Sigmoid colon (tissue), 7 donors: ENCODE measurements at places on chromosomes 6 and 20. TPM values are rescaled to one million over a fixed set of nuclear protein-coding genes. Genes with fewer than 3 reads are reported as not detected.

DNA sequence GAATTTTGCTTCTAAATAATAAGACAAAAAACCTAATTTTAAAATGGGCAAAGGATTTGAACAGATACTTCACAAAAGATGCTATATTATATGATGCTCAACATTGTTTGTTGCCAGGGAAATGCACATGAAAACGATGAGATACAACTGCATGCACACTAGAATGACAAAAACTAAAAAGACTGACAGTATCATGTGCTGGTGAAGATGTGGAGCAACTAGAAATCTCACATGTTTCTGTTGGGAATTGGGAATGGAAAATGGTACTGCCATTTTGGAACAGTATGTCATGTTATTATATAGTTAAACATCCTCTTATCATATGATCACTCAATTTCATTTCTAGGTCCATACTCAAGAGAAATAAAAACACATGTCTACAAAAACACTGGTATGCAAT lies 13.4 kb upstream of the SNX9 start:
- no peaks in the 10 kb centered on the region for H3K4me1 ChIP-seq
- DNase-seq = no peak
- no peak overlapping the region for H3K4me3 ChIP-seq
- H3K27me3 ChIP-seq = no peaks in the 10 kb centered on the region
- H3K36me3 ChIP-seq = no peaks in the 10 kb centered on the region

GRCh38 chr20:59195316-59195993 lies 31.8 kb downstream of the ZNF831 start:
- peaks cover 21% of the 10 kb centered on the region for H3K27me3 ChIP-seq
- no peaks in the 10 kb centered on the region for H3K4me1 ChIP-seq
- H3K27ac ChIP-seq = no peak overlapping the region

GRCh38 chr20:13420625-13421024 lies 199.6 kb downstream of the ISM1 start:
- no peak overlapping the region for H3K4me3 ChIP-seq
- no peaks in the 10 kb centered on the region for H3K36me3 ChIP-seq
- H3K27ac ChIP-seq = no peak overlapping the region
- H3K27me3 ChIP-seq = no peaks in the 10 kb centered on the region
- H3K4me1 ChIP-seq = peaks cover 36% of the 10 kb centered on the region

- H3K36me3 ChIP-seq = no peaks in the 10 kb centered on the region
- H3K27ac ChIP-seq = no peak overlapping the region
- H3K27me3 ChIP-seq = no peaks in the 10 kb centered on the region
Observed at GRCh38 chr6:157770946-157771345, 52.1 kb upstream of the SNX9 start.

GRCh38 chr6:160247457-160247883 lies 11.2 kb downstream of the SLC22A2 start:
- H3K27me3 ChIP-seq = no peaks in the 10 kb centered on the region
- H3K36me3 ChIP-seq = no peaks in the 10 kb centered on the region
- no peak overlapping the region for H3K27ac ChIP-seq
- H3K4me3 ChIP-seq = no peak overlapping the region
- DNase-seq = no peak

DNA sequence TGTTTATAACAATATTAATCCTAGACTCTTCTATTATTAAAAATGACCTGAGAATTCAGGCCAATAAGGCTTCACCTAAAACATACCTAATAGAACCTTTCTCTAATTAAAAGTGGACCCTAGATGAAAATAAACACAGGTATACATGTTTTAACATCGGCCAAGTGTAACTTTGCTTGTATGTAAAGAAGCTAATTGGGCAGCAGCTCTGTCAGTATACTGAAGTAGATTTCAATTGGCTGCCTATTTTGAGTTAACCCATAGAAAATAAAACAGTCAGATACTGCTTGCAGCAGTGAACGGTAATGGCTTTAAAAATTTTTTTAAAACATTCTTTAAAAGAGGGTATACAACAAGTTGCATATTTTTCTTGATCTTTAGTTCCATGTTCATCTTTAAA lies 67.3 kb downstream of the PDSS2 start:
- DNase-seq = no peak
- no peak overlapping the region for H3K4me3 ChIP-seq
- no peaks in the 10 kb centered on the region for H3K36me3 ChIP-seq
- no peaks in the 10 kb centered on the region for H3K4me1 ChIP-seq
- no peaks in the 10 kb centered on the region for H3K27me3 ChIP-seq
- H3K27ac ChIP-seq = no peak overlapping the region

GRCh38 chr6:33279971-33280511 lies 3.1 kb downstream of the B3GALT4 start:
- H3K4me3 ChIP-seq = no peak overlapping the region
- H3K27me3 ChIP-seq = no peaks in the 10 kb centered on the region
- peaks cover 29% of the 10 kb centered on the region for H3K4me1 ChIP-seq
- DNase-seq = no peak
- H3K36me3 ChIP-seq = peaks cover 76% of the 10 kb centered on the region
- no peak overlapping the region for H3K27ac ChIP-seq

DNA sequence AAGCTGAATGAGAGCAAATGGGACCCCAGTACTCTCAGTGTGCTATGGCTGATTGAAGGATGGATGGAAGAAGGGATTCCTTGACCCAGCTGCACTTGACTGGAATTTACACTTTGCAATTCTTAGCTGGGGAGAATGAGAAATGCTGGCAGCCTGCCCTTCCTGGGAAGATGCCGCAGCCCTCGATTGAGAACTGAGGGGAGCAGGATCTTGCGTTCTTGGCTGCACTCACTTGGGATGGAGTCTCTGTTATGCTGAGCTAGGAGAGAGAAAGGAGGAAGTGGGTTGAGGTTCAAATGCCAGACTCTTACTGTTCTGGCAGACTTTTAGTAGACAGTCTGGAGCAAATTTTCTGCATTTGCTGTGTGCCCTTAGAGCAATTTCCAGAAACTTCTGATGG lies 221.2 kb downstream of the FNDC1 start:
- peak overlapping the region; percentile 40 for H3K27ac ChIP-seq
- H3K4me1 ChIP-seq = peaks cover 12% of the 10 kb centered on the region
- no peak overlapping the region for H3K4me3 ChIP-seq
- no peaks in the 10 kb centered on the region for H3K27me3 ChIP-seq
- no peaks in the 10 kb centered on the region for H3K36me3 ChIP-seq

- H3K36me3 ChIP-seq = no peaks in the 10 kb centered on the region
- no peak overlapping the region for H3K27ac ChIP-seq
- H3K27me3 ChIP-seq = no peaks in the 10 kb centered on the region
Observed at GRCh38 chr6:152472325-152472724, 164.8 kb downstream of the SYNE1 start.

- H3K27me3 ChIP-seq = no peaks in the 10 kb centered on the region
- H3K36me3 ChIP-seq = no peaks in the 10 kb centered on the region
- no peak overlapping the region for H3K4me3 ChIP-seq
- no peaks in the 10 kb centered on the region for H3K4me1 ChIP-seq
- H3K27ac ChIP-seq = no peak overlapping the region
Observed at GRCh38 chr6:95660544-95660943, 83.2 kb downstream of the MANEA start.

- H3K27me3 ChIP-seq = no peaks in the 10 kb centered on the region
- DNase-seq = no peak
- H3K36me3 ChIP-seq = no peaks in the 10 kb centered on the region
- H3K4me3 ChIP-seq = no peak overlapping the region
- no peaks in the 10 kb centered on the region for H3K4me1 ChIP-seq
- H3K27ac ChIP-seq = no peak overlapping the region
Observed at GRCh38 chr6:33604941-33605854, 15.9 kb upstream of the ITPR3 start.

GRCh38 chr6:138517635-138518034 lies 18.3 kb upstream of the NHSL1 start:
- peaks cover 1% of the 10 kb centered on the region for H3K4me1 ChIP-seq
- H3K4me3 ChIP-seq = no peak overlapping the region
- H3K36me3 ChIP-seq = no peaks in the 10 kb centered on the region
- H3K27ac ChIP-seq = no peak overlapping the region
- no peaks in the 10 kb centered on the region for H3K27me3 ChIP-seq

DNA sequence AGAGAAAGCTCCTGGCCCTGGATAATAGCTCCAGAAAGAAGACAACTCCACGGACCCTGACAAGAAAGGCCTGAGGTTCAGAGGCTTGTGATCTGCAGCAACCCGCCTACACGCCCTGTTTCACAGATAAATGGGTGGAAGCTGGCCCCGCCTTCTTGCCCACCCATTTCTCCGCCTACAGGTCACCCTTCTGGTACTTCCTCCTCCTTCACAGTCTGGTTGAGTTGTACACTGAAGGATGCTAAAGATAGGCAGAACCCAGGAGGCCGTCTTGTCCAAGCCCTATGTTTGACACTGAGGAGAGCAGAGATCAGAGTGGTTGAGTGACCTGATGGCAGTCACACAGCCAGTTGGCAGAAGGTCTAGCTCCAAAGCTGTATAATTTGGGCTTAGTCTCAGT lies 34.2 kb upstream of the MDGA1 start:
- H3K4me3 ChIP-seq = no peak overlapping the region
- no peaks in the 10 kb centered on the region for H3K4me1 ChIP-seq
- no peaks in the 10 kb centered on the region for H3K36me3 ChIP-seq
- H3K27me3 ChIP-seq = no peaks in the 10 kb centered on the region
- no peak for DNase-seq

GRCh38 chr6:132598473-132598872 lies 8.9 kb upstream of the TAAR5 start:
- no peaks in the 10 kb centered on the region for H3K4me1 ChIP-seq
- H3K27ac ChIP-seq = no peak overlapping the region
- no peak for DNase-seq
- no peak overlapping the region for H3K4me3 ChIP-seq
- no peaks in the 10 kb centered on the region for H3K36me3 ChIP-seq

DNA sequence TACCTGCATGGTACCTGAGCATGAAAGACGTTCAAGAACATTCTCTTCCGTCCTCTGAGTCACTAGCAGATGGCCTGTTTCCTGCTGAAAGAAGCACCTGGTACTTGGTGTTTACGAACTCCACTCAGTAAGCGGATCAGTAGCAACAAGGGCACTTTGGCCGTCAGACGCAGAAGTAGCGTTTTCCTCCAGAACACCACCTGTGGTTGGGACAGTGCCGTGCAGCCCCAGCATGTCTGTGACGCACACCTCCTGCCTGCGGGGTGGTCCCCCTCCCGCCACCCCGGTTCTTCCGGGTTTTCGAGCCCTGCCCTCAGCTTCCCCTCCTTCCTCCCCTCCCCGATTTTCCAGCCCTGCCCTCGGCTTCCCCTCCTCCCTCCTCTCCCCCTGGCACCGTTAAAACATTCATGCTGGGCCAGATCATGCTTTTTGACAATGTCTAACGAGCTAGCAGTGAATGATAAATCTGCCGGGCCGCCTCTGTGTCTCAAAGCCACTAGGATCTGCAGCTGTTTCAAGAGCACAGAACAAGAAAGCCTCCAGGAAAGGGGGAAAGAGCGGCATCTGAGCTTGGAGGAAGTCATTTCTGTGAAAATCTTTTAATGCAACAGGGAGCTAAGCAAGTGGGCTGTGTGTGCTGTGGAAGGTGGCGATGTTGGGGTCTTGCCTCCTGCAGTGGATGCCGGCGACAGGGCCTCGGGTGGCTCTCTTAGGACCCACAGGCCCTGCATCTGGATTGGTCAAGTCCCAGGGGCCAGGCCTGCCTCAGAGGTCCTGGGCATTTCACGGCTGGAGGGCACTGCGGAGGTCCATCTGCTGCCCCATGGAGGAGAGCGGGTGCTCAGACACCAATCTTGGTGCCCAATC lies 207.9 kb downstream of the ERMARD start:
- no peak overlapping the region for H3K4me3 ChIP-seq
- no peaks in the 10 kb centered on the region for H3K36me3 ChIP-seq
- H3K27ac ChIP-seq = no peak overlapping the region
- H3K27me3 ChIP-seq = peaks cover 5% of the 10 kb centered on the region
- peaks cover 8% of the 10 kb centered on the region for H3K4me1 ChIP-seq

DNA sequence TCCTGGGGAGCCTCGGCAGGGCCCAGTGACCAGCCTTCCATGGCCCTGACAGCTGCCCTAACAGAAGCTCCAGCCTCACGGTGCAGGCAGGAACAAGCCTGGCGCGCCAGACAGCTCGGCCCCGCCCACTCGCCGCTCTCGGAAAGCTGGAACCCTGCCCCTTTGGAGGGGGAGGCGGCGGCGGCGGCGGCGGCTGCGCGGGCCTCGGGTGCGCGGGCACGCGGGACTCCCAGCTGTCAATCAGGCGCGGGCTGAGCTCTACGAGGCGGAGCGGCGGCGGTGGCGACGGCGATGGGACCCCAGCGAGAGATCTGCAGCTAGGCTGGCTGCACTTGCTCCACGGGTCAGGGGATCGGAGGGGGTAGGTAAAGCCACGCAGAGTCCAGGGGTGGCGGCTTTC lies at the start of gene NRSN1:
TSS of gene NRSN1 (plus strand) at position 236 of the 400 bp plus-strand sequence. CDS start 8,113 bp downstream, outside the sequence.
- H3K36me3 ChIP-seq = no peaks in the 10 kb centered on the region
- peak within 1 kb of the TSS; percentile 12 for H3K4me3 ChIP-seq
- H3K4me1 ChIP-seq = no peaks in the 10 kb centered on the region
- peaks cover 16% of the 10 kb centered on the region for H3K27me3 ChIP-seq
- no peak within 1 kb of the TSS for H3K27ac ChIP-seq

DNA sequence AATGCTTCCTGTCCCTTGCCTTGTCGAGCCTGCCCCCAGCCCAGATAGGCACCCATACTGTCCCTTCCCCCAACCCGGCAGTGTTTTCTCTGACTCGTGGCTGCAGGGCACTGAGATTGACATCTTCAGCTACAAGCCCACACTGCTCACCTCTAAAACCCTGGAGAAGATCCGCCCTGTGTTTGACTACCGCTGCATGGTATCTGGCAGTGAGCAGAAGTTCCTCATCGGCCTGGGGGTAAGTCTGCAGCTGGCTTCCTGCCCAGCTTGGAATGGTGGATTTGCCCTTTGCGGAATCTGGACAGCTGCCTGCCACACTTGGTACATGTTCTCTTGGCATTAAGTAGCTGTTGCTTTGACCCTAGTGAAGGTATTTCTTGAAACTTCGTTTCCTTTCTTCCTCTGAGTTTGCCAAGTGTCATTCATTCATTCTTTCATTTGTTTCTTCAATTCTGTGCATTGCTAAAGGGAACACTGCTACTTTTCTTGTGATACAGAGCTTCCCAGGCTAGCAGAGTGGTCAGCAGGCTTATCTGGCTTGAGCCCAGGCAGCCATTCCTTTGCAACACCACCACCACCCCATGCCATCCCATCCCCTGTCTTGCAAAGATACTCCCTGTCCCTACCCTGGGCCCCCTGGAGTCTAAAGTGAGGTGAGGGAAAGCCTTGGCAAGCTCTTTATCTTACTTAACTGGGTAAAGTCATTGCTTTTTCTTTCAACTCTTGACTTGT lies 26.2 kb downstream of the CCDC167 start:
- H3K27me3 ChIP-seq = no peaks in the 10 kb centered on the region
- peak overlapping the region; percentile 51 for H3K27ac ChIP-seq
- no peak overlapping the region for H3K4me3 ChIP-seq
- H3K36me3 ChIP-seq = peaks cover 37% of the 10 kb centered on the region

- no peaks in the 10 kb centered on the region for H3K36me3 ChIP-seq
- DNase-seq = no peak
- peaks cover 12% of the 10 kb centered on the region for H3K4me1 ChIP-seq
- H3K4me3 ChIP-seq = no peak overlapping the region
Observed at GRCh38 chr6:4459996-4460395, 316.2 kb upstream of the CDYL start.

The CPNE5 gene
- 11.6 TPM for polyA plus RNA-seq

The BCL2L1 gene
- polyA plus RNA-seq = 78.7 TPM

The LTA gene
- not detected for polyA plus RNA-seq

The RTF2 gene
- 75.4 TPM for polyA plus RNA-seq

The SLC22A7 gene
- polyA plus RNA-seq = not detected

The ADGB gene
- polyA plus RNA-seq = not detected

The GPLD1 gene
- polyA plus RNA-seq = 0.52 TPM
